Mesothelial cell of epicardium (in vitro differentiated cells): ENCODE measurements at places on chromosomes 7 and 10.

GRCh38 chr10:80498833-80499741, 38.6 kb upstream of the SH2D4B start:
- no peak for DNase-seq

GRCh38 chr7:104791080-104791479, 222.9 kb upstream of the KMT2E start:
- DNase-seq: no peak

- DNase-seq: no peak
These were observed 1.0 kb downstream of the CRTAC1 start for GRCh38 chr10:98029149-98030092.

GRCh38 chr10:1049425-1049958, 573 bp upstream of the IDI1 start:
- DNase-seq: peak; percentile 65

DNA sequence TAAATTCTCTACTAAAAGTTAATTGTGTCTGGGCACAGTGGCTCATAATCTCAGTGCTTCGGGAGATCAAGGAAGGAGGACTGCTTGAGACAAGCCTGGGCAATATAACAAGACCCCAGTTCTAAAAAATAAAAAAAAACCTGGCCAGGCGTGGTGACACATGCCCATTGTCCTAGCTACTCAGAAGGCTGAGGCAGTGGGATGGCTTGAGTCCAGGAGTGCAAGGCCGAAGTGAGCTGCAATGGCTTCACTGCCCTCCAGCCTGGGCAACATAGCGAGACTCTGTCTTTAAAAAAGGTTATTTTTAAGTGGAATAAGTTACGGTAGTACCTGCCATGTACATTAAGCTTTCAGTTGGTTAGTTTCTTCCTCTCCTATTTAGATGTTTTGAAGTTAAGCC, 28.9 kb downstream of the CDK14 start:
- DNase-seq: no peak

- DNase-seq: no peak
These were observed 163.1 kb downstream of the CAMK1D start for GRCh38 chr10:12512332-12513002.

- DNase-seq: no peak
These were observed 246.6 kb downstream of the ZMYND11 start for GRCh38 chr10:381805-382204.

GRCh38 chr10:13685885-13686284, 99.1 kb downstream of the PRPF18 start:
- no peak for DNase-seq

- no peak for DNase-seq
These were observed 28.6 kb downstream of the VCL start for GRCh38 chr10:74026428-74027015.

DNA sequence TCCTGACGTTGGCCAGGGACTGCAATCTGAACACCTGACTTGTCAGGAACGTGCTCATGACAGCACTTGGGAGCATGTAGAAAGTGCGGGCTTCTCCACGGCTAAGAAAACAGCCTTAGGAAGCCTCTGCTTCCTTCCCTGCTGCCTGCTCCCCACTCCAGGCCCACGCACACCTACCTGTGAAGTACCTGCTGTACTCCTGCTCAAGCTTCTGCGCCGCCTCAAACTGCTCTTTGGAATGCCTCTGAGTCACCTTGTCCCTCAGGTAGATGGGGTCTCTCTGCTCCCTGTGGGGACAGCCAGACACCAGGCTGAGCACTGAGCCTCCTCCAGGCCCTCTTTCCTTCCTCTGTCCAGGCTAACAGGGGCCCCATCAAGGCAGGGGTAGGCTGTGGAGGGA, 132.7 kb downstream of the DLG5 start:
- DNase-seq: no peak

DNA sequence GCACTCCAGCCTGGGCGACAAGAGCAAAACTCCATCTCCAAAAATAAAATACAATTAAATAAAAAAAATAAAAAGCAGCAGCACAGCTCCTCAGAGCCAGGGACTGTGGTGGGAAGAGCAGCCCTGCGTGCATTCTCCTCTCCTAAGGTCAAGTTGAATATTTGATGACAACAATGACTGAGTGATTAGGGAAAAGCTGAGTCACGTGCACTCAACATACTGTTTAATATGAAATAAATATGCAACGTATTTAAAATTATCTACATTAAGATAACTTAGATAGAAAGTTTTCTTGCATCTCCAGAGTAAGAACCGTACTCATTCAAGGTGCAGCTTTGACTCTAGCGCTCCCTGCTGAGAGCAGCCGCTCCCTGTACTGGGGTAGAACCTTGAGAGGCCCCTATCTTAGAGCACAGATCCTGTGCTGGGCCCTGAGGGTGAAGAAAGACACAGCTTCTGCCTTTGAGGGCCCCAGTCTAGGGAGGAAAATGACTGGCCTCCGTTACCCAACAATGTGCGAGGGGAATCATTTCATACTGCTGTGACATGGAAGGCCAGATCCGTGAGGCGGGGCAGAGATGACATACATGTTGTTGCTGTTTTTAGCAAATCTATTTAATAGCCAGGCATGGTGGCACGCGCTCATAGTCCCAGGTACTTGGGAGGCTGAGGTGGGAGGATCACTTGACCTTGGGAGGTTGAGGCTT, 81.1 kb downstream of the SVIL start:
- no peak for DNase-seq

GRCh38 chr7:130463553-130464434, 23.0 kb upstream of the CEP41 start:
- no peak for DNase-seq

- DNase-seq: no peak
These were observed 2.8 kb downstream of the COPS6 start for GRCh38 chr7:100091411-100092181.

DNA sequence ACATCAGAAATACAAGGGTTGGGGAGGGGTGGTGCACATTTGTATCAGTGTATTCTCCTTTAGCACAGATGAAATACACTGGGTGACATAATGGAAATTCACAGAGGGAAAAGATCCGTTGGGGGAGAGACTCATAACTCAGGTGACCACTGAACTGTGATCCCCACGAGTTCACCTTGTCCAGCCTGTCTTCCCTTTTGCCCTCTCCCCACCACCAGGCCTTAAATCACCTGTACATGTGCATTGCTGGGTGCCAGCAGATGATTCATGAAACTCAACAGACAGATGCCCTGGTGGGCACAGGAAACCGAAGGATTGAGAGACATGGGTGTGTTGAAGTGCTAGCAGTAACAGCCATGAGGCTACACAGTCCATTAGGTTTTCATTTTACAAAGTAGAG, 253.3 kb downstream of the PLXNA4 start:
- no peak for DNase-seq

- DNase-seq: no peak
These were observed 138.7 kb downstream of the NEURL1 start for GRCh38 chr10:103632247-103632642.

- DNase-seq: no peak
These were observed 54.0 kb upstream of the NMT2 start for GRCh38 chr10:15222511-15222910.

- peak; percentile 75 for DNase-seq
These were observed at the start of gene IGF2BP3 for GRCh38 chr7:23470330-23471105. Gene IGF2BP3, minus strand, starts transcription at chr7:23470491. Its CDS starts 381 bp downstream, at chr7:23470110.

GRCh38 chr10:109914966-109915365, 8.3 kb downstream of the XPNPEP1 start:
- DNase-seq: no peak
